ENCODE measurements at places on chromosomes 1 and 21.

GRCh38 chr1:8061210-8061609 lies 35.1 kb upstream of the ERRFI1 start:
- DNase-seq = no peak

- DNase-seq = no peak
Measured at GRCh38 chr1:154951901-154952657, 3.8 kb downstream of the PBXIP1 start.

GRCh38 chr1:186502087-186502486 lies 41.2 kb upstream of the PDC start:
- DNase-seq = no peak

GRCh38 chr1:35592991-35593769 lies 20.1 kb downstream of the TFAP2E start:
- no peak for DNase-seq

DNA sequence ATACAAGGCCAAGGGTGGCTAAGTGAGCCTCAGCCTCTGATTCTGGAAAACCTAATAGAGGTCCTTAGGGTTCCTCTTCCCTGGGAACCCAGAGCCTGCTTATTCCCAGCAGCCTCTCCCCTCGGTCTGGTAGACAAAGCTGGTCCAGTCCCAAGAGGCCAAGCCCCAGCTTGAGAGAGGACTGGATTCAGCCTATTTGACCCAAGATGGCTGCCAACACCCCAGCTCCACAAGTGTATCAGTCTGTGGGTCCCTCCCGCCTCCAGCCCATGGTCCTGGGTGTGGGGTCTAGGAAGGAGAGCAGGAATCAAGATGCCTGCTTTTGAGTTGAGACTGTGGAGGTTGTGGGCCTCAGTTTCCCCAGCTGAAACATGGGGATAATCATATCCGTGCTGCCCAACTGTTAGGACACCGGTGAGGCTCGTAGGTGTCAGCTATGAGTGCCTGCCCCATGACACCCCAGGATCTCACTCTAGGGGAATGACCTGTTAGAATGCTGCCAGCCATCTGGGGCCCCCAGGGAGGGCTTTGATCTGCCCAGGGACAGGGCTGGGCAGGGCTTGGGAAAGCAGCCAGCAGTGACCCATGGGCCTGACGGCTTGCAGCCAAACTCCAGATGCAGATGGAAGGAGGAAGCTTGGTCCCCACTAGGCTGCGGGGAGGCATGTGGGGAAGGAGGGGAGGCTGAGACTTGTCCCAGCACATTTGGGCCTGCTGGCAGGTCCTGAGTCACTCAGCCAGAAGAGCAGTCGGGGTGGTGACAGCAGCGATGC lies 45.4 kb downstream of the NUAK2 start:
- no peak for DNase-seq

DNA sequence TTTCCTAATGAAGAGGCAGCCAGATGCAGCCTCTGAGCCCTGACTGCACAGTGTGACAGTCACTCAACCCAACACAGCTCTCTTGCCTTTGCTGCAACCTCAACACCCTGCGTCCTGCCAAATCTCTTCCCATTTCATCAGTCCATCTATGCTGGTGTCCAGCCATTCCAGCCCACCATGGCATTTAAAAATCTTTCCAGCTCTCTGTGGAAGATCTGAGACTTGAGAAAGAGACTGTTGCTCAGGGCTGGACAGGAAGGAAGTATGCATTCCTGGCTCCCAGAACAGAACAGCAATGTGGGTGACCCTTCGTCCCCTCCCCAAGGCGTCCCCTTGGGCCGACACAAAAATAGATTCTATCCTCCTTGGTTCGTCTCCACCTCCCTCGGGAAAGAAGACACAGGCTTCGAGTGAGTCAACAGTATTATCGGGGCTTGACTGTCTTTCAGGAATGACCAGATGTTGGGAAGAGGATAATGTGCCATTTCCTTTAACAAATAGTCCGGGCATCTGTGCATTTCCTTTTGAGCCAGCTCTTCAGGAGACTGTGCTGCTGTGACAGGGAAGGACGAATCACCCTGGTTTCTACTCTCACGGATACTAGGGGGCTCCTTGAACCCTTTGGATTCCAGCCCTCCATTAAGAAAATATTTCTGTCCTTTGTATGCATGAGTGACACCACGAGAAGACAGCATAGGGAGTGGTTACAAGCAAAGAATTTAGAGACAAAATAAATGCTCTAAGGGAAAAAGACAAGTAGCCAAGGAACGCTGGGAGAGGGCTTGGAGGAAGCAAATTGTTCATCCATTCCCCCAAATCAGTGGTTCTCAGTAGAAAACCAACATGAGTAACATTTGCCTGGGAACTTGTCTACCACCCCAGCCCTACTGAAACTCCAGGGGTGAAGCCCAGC lies 111.4 kb upstream of the CDC42BPA start:
- DNase-seq = no peak

- DNase-seq = peak; percentile 12
Measured at GRCh38 chr1:87812871-87813577, 484.3 kb downstream of the LMO4 start.

DNA sequence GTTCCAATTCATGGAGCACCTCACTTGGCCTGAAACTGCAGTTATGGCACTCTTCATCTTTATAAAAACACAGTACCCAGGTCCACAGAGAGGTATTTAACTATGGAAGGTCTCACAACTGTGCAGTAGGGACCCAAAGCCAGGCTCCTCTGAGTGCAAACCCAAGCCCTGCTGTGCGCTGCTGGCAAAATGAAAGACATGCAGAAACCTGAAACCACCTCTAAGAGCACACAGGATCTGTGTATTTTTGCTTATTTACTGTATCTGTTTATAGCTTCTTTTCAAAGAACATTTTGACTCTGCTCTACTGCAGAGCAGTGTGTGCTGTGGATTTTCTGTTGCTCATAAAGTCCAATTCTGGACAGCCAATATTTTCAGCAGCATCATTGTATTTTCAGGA lies 166.6 kb downstream of the DSCAM start:
- DNase-seq = no peak

DNA sequence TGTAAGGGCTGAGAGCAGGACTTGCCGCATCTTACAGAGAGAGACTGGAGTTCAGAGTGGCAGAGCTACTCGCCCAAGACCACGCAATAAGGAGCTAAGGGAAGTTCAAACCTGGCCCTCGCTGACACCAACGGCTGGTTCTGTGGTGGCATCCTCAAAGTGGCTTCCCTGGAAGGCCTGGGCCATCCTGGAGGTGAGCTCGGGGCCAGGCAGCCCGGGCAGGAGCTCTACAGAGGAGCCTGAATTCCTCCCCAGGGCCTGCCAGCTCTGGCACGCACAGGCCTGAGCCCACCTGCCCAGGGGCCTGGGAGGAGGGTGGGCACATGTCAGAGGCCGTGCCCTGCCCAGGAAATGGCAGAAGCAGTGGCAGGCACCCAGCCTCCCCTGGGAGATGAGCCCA lies 68.6 kb downstream of the MEGF6 start:
- no peak for DNase-seq

DNA sequence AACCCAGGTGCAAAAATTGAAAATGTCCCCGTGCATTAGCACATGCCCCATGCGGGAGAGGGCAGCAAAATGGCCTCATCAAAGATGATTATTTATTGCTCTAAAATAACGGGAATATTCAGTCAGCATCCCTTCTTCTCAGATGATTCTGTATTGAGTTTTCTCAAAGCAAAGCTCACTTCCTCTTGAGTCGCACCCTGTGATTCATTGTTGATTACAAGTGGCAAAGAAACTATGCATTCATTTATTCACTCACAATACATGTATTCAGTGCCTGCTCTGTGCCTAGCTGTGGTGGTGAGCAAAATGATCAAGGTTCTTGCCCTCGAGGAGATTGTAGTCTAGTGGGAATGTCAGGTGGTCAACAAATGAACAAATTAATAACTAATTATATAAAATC lies 226.0 kb upstream of the KAZN start:
- no peak for DNase-seq

GRCh38 chr21:25859235-25859929 lies 124.6 kb downstream of the GABPA start:
- DNase-seq = no peak

DNA sequence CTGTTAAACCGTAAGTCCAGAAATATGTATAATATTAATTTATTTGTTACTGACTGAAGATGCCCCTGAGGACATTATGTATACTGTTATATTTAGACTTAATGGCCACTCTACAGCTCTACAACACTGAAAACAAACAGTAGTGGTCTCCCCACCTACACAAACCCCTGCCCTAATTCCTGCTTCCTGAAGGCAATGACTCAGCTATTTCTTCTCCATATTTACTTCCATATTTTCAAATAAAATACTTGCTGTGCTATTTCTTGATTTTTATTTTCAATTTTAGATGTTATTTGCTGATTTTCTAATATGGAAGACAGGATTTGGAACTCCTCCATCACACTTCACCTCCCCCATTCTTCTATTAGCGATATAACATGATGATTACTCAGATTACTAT lies 97.6 kb downstream of the PCNX2 start:
- no peak for DNase-seq
